ENCODE measurements at places on chromosomes 4 and X.

GRCh38 chr4:146379744-146380143, 142.0 kb downstream of the SLC10A7 start:
- DNase-seq, result no peak

- DNase-seq, result no peak
Observed at GRCh38 chr4:114668577-114668976, 70.0 kb downstream of the UGT8 start.

DNA sequence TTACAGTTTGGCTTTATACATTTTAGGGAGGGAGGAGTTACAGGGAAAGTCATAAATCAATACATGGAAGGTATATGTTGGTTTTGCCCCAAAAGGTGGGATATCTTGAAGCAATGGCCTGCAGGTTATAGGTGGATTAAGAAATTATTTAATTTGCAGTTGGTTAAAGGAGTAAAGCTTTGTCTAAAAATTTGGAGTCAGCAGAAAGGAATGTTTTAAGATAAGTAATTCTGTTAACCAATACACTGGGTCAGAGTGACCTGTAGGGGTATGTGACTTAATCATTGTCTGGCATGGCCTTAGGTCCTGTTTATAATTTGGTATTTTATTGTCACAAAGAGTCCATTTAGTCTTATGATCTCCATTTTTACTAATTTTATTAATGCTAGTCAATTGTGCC, 115.0 kb downstream of the AGTR2 start:
- no peak for DNase-seq

- DNase-seq, result no peak
Observed at GRCh38 chr4:174696657-174697056, 132.4 kb downstream of the GLRA3 start.

GRCh38 chrX:71143508-71143907, 1.1 kb upstream of the NLGN3 start:
- DNase-seq, result no peak

GRCh38 chrX:30875957-30876356, 13.1 kb downstream of the TAB3 start:
- DNase-seq, result no peak

- no peak for DNase-seq
Observed at GRCh38 chrX:86066998-86067397, 19.6 kb upstream of the CHM start.

DNA sequence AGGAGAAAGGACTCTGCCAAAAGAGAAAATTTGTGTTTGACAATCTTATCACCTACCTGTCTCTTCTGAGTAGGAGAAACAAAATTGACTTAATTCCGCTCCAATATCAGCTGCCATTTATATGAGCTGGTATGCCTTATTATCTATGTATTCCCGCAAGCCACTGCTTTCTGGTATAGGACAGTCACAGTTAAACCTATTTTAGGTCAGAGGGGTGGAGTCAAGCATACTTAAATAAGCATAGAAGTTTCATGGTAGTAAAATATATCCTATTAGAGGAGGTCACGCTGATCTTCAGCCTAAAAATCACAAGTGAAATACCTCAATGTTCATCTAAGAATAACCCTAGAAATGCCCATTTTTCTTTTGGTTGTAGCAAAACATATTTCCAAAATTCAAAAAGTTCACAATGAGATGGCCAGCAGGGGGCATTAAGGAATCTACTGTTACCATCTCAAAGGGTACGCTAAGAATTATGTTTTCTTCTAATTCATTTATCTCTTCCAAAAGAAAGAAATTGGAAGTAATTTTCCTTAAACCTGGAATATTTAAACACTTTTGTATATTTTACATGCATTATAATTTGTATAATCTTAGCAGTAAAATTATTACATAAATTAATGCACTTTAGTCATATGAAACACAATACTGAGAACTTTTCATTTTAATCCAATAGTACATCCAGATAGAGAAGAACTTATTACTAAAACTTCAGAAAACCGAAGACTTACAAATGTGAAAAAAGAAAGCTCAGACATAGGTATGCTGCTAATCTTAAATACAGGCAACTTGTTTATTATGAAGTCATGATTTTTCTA, 10.5 kb downstream of the PPAT start:
- DNase-seq, result no peak

DNA sequence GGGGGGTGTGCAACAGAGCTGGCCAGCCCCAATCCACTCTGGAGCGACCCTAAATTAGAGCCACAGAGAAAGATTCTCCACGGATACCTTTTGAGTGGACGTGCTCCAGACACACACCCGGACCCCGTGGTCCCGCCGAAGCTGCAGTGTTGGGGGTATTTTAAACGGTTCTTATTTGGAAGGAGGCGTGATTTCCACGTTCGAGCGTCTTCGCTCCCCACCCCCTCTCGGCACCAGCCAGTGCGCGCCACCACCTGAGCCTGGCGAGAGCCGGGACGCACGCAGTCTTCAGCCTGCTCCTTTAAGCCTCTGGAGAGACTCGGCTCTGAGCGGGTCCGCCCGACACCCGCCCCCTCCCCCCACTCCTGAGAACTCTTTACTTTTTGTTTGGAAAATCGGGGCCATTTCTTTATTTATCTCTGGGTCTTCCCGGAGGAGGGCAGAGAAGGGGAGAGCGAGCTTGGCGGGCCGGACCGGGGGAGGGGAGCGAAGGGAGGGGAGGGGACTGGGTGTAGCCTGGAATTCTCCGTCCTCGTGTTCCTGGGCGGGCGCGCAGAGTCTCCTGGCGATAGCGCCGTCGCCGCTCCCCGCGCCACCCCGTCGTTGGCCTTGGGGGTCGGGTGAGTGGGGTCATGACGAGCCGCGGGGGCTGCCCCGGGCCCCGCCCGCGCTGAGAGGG, 668 bp upstream of the PTCHD1 start:
- DNase-seq, result no peak

- DNase-seq, result no peak
Observed at GRCh38 chr4:110055158-110055768, 142.6 kb downstream of the EGF start.

DNA sequence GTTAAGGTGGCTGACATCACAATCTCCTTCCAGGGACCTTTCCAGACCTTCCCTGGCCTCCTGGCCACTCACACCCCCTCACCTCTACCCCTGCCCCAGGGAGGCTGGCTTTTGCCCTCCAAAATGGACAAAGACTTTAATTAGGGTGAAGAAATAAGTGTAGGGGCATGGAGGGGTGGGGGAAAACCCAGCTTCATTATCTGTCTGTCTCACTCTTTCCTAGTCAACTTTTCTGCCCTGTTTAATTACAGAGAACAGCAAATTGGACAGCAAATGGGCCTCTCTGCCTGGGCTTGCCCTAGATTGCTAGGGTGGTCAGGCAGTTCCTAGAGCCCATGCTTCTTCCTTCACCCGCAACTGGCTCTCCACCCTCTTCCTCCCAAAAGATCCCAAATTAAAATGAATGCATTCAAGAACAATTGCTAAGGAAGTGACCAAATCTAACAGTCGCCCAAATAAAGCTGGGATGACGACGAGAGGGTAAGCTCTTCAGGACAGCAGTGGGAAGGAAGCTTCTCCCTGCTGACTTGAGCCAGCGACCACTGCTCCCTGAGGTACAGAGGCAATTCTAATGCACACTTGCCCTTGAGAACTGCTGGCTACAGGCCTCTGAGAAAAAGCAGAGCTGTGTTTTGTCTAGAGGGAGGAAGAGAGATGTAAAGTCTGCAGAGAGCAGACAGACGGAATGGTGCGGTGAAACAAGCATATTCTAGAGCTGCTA, 12.4 kb downstream of the RAI2 start:
- DNase-seq, result no peak

DNA sequence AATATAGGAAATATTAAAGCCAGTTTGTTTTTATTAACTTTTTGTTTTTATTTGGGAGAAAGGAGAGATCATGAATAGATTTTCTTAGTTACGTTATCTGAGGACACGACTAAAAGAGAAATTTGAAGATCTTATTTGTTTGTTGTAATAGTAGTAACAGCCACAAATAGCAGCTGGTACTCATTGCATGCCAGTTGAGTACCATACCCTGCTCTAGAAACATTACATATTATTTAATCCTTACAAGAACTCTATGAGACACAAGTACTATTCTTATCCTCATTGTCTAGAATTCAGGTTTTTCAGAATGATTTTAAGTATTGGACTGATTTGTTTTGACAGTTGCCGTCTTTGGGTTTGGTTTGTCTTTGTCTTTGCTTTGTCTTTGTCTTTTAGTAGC, 31.8 kb downstream of the USP53 start:
- DNase-seq, result no peak

DNA sequence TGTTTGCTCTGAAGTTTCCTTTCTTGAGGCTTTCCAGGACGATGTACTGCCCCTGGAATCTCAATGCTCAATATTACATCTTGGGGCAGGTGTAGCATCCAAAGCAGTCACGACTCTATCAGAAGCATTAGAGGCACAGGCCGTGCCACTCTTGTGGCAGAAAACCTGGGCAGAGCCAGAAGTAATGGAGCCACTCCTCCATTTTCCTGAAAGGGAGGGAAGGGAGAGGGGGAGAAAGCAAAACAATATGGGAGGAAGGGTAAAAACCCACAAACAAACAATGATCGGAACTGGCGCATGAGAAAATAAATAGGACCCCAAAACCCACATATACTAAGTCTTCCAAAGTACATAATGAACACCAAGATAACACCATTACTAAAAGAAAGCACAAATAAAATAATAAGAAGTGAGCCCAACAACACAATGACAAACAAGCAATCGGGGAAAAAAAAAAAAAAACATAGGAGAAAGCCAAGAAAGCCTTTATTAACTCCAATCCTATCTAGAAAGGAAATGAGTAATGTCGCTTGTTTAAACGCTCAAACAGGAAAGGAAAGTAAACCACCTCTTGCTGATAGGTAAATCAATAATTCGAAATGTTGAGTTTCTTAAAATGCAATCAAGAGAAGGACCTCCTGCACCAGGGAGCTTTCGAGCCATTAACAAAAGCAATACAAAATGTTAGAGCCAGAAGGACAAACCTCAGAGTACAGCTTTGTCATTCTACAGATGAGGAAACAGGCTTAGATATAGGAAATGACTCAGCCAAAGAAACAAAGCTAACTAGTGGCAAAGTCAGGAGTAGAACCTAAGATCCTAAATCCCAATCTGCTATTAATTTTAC, 117.4 kb downstream of the ATRX start:
- DNase-seq, result no peak

- no peak for DNase-seq
Observed at GRCh38 chr4:74055096-74055495, 16.6 kb upstream of the CXCL3 start.

GRCh38 chrX:38089173-38089982, 83.0 kb downstream of the SYTL5 start:
- no peak for DNase-seq

DNA sequence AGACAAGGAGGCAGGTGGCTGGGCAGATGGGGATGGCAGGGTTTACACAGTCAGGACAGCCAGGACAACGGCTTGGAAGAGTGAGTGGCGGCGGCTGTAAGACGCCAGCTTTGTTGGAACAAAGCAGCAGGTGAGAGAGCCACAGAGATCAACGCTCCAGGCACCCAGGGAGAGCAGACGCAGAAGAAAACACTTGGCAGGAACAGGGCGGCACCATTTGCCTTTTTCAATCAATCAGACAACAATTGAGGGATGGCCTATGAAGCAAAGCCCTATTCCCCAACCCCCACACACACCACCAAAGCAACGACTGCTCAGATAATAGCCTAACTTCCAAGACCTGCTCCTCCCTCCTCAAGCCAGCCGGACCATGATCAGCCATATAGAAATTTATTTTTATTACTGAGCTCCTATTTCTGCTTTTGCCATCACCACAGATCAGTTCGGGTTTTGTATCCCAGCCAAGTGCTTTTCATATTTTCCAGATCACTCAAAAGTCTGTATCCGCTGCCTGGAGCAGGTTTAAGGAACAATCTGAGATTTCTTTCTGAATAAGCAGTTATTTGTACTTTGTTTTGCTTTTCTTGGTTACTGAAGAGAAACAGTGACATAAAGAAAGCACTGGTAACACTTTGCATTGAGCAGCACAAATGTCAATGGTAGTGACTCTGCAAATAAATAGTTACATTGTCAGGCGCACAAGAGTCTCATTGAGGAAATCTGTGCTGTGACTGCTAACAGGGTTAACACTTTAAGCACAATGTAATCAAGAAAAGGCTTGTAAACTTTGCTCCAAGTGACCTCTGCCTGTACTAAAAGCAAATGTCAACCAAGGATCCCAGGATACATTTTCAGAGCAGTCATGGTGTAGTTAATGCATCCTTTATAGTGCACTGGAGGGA, 81.8 kb upstream of the RBPJ start:
- peak; percentile 93 for DNase-seq

DNA sequence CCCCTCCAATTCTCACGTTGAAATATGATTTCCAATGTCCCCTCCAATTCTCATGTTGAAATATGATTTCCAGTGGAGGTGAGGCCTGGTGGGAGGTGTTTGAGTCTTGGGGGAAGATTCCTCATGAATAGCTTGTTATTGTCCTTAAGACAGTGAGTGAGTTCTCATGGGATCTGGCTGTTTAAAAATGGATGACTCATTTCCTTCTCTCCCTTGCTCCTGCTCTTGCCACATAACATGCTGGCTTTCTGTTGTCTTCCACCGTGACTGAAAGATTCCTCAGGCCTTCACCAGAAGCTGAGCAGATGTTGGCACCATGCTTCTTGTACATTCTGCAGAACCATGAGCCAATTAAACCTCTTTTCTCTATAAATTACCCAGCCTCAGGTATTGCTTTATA, 346.8 kb upstream of the TECRL start:
- DNase-seq, result no peak

DNA sequence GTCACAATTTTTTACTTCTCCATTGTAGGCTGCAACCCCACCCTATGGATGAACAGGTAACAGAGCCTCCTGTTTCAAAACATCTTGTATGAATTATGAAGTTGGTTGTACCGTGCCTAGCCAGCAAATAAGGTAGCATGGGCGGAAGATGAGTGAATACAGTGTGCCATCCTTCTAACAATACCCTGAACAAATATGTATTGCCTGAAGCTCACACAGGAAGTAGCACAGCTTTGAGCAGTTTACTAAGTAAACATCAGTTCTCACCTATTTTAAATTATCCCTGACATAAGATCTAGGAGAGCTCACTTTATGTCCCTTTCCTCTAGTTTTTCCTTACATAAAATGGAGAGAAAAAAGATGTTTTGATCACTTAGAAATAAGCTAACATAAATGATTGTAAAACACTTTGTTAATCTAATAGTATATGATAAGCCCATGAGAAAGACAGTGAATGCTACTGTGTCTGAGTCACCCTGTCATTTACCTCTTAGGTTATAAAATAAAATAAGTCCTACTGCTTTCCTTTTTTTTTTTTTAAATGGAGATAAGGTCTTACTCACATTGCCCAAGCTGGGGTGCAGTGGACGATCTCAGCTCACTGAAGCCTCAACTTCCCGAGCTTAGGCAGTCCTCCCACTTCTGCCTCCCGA, 36.6 kb downstream of the GRSF1 start:
- no peak for DNase-seq

- DNase-seq, result no peak
Observed at GRCh38 chrX:116236666-116237065, 66.1 kb downstream of the AGTR2 start.

GRCh38 chrX:19753368-19753767, 134.0 kb downstream of the SH3KBP1 start:
- DNase-seq, result no peak

- no peak for DNase-seq
Observed at GRCh38 chrX:42739741-42740140, 38.2 kb downstream of the PPP1R2C start.

- no peak for DNase-seq
Observed at GRCh38 chrX:41761702-41762101, 37.7 kb downstream of the GPR82 start.
